Esophagus mucosa (tissue), 1 donor: ENCODE measurements at places on chromosomes 16 and 17.

DNA sequence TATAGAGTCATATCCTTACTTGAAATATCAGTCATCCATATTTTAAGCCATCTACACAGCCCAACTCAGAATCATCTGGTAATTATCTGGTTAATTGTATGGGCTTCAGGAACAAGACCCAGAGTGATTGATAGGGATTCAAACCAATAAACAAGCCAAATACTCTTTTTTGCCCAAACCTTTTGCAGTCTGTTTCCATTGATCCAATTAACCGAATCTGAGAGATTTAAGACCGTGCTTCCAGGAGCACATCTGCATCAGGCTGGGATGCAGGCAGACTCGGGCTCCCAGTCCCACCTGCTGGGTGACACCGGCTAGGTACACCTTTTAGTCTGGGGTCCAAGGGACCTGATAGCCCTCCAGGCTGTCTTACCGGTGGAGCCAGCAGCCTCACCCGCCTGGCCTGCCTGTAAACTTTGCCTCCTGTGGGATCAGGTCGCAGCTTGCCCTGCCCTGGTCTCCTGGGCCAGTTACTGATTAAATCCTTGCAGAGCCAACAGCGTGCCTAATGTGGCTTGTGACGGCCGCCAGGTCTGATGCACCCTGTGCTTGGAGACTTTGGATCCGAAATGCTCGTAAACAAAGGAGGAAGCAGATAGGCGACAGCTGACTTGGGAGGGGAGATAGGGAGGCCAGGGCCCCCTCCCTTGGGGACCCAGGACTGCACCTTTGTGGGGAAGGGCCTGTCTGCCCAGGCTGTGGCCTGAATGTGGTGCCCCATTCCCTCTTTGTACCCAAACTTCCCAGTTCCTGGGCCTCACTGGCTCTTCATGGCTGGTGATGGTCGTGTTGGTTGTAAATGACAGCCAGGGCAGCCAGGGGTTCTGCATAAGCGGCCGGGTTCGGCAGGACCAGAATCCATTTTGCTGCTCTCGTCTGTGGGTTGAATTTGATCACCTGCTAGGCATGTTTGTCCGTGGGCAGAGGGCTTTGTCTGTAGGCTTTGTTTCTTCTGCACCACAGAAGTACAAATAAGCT is 3.8 kb downstream of the CMIP start:
- peak; percentile 46 for ATAC-seq

- ATAC-seq = no peak
These were observed 48.9 kb downstream of the SNX29 start for GRCh38 chr16:12025472-12025871.

DNA sequence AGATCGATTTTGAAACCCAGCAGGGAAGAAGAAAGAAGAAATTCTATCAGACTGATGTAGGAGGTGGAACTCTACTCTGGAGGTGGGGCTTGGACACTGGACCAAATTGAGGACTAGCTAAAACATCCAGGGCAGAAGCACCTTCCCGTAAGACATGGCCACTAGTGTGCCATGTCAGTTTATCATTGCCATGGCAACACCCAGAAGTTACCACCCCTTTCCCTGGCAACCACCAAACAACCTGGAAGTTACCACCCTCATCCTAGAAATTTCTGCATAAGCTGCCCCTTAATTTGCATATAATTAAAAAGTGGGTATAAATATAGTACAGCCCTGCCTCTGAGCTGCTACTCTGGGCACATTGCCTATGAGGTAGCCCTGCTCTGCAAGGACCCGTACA is 66.7 kb downstream of the NACA2 start:
- ATAC-seq = no peak

DNA sequence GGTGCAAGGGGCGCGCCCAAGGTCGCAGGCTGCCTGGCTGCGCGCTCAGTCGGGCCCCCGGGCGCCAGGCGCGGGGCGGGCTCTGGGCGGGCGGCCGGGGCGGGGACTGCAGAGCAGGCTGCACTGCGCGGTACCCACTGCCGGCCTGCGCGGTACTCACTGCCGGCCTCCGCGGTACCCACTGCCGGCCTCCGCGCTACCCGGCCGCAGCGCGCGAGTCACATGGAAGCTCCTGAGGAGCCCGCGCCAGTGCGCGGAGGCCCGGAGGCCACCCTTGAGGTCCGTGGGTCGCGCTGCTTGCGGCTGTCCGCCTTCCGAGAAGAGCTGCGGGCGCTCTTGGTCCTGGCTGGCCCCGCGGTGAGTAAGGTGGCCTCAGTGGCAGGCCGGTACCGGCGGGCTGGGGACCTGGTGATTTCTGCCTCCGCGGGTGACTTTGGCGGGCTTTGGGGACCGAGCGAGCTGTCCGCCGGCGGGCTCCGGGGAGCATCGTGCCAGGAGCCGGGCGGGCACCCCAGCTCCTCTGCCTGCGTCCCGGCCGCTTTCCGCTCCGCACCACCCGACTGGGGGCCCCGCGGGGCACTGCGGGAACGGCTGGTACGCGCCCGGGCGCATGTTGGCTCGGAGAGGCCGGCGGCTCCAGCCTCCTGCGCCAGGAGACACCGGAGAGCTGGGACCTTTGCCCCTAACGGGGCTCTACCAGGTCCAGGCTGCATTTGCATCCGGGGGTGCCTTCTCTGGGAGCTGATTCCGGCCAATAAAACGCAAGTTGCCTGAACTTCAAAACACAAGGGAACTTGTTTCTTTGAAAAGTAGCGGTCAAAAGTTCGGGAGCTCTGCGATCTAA is at the start of gene SLC47A1:
Gene SLC47A1 (plus strand): TSS at position 137 of the 844 bp plus-strand sequence. CDS start 86 bp downstream, at position 223.
- ATAC-seq = peak; percentile 78

DNA sequence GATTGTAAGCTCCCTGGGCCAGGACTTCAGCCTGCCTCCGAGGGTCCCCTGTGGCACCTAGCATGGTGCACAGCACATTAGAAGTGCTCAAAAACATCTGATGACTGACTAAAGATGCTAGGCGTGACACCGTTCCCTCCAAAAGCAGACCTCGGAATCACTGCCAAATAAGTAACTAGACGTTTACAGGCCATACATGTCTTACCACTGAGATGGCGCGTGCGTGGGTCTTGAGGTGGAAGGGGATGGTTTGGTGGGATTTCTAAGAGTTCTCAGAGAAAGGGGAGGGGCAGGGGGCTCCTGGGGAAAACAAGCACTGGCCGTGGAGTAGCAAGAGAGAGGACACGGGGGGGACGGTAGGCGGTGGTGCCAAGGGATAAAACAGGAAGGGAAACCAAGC is 12.4 kb downstream of the MPO start:
- ATAC-seq = no peak
